ENCODE measurements at places on chromosomes 5 and 9. TPM values are rescaled to one million over a fixed set of nuclear protein-coding genes. Genes with fewer than 3 reads are reported as not detected.

DNA sequence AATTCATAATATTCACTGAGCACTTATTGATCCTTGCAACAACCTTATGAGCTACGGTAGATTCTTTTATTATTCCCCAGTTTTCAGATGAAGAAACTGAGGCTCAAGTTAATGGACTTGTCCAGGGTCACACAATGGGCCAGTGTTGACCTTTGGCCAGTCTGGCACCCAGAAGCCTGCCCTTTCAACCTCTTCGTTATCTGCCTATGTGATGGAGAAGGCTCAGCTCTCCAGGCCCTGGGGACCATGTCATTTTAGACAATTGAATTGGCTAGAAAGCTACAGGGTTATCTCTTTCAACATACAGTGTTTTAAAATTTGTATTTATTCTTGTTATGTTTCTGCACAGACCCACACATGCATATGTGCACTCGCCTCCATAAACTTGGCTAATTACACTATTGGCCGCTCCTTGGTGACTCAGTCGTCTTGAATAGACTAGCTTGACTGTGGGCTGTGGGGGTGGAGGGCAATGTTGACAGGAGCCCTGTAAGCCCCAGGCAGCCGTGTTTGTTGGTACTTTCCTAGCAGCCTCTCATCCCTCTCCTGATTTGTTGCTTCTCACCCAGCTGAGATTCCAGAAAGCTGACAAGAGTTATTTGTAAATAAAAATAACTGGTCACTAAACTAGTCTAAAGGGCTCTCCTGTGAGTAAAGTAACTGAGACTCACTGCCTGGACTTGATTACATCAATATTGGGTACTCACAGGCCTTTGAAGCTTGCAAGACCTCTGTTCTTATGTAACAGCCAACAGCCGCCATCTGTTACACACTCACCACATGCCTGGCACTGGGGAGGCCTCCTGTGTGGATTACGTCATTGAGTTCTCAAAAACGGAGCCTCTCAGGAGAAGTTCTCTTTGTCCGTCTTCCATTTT is 8.5 kb upstream of the ANGPTL2 start:
- peak; percentile 85 for DNase-seq

DNA sequence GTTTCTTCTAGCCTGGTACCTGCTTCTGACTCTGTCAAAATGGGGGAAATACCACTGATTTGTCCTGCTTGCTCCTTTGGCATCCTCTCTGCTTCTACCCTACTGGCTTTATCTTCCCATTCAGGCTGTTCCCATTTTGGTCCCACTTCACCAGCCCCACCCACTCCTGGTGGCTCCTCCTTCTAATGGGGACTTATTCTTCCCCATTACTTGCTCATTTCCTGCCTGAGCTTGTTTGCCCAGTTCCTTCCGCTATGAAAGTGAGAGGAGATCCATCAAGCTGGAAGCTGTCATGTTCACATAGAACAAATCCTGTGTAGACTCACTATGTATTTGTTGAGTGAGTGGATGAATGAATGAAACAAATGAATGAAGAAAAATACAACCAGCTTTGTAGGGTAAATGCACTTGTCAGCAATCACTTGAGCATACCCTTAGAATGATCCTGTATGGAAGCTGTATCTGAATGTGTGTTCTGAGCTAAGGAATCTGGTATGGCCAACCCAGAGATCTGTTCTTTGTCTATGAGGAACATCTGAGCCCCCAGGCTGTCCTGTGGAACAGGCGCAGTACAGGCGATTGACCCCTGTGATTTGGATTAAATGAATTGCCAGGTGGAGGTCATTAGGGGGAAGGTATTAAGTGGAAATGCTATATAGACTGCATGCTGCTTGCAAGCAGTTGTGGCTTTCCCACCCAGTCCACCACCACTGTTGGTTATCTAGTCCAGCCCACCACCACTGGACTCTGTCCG is 89.5 kb downstream of the APBA1 start:
- DNase-seq: no peak

DNA sequence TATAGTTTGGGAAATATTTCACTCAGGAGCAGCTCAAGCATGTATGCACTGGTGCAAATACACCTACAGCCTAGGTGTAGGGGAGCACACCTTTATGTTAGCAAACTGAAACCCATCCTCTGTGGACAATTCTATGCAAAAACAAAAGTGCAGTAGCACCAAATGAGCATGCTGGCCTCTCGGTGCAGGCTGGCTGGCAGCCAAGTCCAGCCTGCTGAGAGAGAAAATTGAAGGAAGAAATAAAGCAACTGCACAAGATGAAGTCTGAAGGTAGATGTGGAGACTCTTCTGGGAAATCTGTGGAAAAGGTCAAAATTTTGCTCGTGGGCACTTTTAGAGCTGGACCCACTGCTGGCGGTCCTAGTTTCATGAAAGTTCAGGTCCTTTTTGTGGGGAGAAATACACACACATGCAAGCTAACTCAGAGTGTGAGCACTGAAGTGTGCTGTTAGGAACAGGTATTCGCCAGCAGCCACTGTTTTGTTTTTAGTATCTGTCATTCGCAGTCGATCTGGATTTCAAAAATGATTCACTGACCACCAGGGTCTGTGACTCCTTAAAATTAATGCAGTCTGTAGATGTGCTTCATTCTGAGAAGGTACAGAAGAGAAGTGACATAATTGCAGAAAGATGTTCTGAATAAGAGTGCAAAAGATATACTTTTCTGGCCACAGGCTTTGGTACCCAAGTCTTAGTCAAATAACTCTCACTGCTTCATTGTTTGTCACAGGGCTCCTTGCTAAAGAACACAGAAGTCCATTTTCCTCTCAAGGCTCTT is 281.7 kb downstream of the PARP8 start:
- DNase-seq: peak; percentile 23

GRCh38 chr5:168878135-168878745 is 299.1 kb upstream of the PANK3 start:
- no peak for DNase-seq

DNA sequence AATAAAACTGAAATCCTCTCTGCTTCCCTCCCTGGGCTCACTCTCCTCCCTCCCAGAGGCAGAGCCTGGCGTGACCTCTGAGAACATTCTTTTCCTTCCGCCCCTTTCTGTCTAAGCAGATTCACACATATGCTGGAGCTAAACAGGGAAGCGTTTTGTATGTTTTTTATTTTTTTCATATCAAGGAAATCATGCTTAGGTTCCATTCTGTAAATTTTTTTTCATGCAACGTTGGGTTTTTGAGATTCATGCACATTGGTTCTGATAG is 20.2 kb upstream of the BARHL1 start:
- no peak for DNase-seq

- no peak for DNase-seq
Observed at GRCh38 chr5:35876454-35876853, 19.8 kb downstream of the IL7R start.

DNA sequence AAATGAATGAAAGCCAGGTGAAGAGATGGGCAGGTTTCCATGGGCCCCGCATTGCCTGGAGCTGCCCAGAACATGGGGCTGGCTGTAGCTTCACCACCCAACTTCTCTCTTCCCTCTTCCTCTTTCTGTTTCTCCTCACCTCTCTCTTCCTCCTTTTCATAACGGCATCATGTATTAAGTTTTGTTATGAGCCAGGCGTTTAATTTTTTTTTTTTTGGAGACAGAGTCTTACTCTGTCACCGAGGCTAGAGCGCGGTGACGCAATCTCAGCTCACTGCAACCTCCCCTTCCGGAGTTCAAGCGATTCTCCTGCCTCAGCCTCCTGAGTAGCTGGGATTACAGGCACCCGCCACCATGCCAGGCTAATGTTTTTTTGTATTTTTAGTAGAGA is 13.0 kb upstream of the SPINK4 start:
- no peak for DNase-seq

DNA sequence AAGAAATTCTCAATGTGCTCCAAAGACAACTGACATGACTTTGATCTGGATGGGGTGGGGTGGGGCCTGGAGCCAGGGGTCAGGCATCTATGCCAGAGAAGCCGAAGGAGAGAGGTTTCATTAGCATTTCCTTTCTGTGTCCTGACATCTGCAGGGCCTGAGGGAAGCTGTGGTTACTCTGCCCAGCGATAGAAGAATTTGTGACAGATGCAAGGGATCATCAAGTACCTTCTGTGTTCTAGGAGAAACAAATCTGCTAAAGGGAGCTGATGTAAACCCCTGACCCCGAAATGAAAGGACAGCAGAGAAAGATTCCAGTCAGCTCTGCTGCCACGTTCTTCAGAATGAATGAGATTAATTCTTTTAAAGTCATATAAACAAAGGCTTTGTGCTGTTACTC is 335.7 kb downstream of the PRELID2 start:
- DNase-seq: no peak

- peak; percentile 4 for DNase-seq
Observed at GRCh38 chr5:4542145-4542778, 597.9 kb upstream of the ADAMTS16 start.

- no peak for DNase-seq
Observed at GRCh38 chr5:10762776-10763500, 1.9 kb upstream of the DAP start.

DNA sequence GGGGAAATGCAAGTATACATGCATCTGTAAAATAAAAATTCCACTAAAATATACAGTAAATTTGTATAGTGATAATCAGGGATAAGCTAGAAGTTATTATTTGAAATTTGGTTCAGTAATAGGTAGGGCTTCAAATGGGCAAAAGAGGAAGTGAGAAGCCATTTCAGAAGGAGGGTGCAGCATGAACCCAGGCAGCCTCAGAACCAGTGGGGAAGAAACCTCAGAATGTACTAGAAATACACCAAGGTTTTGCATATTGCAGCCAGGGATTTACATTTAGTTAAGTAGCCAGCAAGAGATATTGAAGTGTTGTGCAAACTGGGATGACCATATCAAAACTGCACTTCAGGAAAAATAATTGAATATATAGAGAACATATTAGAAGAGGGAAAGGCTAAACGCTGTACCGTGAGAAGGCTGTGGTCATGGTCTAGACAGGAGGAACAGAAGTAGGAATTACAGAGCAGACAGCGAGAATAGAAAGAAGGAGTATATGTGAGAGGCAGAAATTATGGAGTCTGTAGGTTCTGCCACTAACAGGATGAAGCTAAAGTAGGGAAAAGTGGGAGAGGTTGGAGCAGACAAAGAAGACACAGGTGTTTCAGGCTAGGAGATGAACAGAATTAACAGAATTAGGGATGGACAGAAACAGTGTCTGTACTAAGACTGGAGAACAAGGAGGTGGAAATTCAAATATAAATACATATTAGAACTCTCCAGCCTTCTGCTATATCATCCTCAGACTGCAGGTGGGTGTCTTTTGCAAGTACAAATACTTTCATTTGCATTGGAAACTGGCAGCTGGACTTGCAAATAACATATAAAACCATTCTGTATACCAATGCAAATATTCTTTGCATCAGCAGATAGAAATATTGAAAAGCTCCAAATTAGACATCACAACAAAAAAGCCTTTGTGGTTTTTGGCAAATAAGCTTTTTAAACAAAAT is 335.6 kb downstream of the ZNF608 start:
- DNase-seq: no peak

GRCh38 chr9:109143881-109144562 is 23.0 kb downstream of the FRRS1L start:
- DNase-seq: no peak

GRCh38 chr9:13587571-13587970 is 308.1 kb upstream of the MPDZ start:
- no peak for DNase-seq

DNA sequence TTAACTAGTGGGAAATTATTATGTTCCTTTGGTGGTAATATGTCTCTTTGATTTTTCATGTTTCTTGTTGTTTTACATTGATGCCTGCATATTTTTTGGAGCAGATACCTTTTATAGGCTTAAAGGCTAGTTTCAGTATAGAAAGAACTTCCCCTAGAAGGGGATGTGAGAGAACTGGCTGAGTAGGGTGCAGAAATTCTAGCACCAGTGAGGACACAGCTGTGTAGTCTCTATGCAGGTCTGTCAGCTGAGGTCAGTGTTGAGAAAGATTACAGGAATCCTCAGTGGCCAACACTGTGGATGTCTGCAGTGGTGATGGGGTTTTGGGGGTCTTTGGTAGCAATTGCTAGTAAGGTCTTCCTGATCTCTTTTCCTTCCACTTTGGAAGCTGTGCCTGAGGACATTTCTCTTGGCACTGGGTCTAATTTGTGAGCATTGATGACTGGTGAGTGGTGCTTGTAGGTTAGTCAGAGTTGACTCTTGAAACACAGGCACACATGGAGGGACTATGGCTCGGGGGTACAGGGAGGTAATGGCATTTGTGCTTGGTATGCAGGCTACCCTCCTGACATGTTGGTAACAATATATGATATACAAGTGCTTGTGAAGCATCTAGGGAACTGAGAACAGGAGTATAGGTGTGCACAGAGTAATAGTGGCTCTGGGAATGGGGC is 221.4 kb downstream of the SPATA31D1 start:
- no peak for DNase-seq

DNA sequence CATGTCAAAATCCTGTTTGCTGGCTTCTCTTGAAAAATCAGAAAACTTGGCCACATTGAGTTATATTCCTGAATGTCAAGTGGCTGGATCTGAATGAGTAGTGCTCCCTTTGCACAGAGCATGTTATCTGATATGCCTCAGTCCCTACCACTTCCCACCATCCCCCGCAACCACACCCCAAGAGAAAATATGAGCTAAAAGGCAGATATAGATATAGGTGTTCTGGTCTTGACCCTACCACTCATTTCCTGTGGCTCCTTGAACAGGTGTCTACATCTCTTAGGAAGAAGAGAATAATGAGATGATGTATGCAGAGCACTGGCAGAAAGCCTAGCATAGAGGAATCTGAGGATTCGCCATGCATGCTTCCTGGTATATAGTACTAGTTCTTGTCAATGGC is 6.6 kb upstream of the CYSTM1 start:
- no peak for DNase-seq

- no peak for DNase-seq
Observed at GRCh38 chr5:114325541-114325940, 36.3 kb upstream of the KCNN2 start.

DNA sequence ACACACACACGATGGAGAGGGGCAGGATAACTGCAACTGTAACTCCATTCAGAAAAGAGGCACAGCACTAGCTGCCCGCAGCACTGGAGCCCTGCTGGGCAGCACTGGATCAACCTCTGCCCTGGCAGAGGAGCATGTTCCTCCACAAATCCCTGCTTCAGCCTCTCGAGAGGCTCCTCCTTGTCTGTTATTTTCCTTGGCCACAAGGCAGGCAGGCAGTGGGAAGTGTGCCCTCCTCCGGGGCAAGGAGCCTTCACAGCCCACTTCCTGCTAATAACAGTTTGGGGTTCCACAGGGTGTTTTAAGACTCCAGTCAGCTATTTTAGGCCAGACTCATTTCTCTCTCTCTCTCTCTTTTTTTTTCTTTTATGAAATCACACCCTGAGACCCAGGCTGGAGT is 11.8 kb downstream of the FXN start:
- no peak for DNase-seq

DNA sequence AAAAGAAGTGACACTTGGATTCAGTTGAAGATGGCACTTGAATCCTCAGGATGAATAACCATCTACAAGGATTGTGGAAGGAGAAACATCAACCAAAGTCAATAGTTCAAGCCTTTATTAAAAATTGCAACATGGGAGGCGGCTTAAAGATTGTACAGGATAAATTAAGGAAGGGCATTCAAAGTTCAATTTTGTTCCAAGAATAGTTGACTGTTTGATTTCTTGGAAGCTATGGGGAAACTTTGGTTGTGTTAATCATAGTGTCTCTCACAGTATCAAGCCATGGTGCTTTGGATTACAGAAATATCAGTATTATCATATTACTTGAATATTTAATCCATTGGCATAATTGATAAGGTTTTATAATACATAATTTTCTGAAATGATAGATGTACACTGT is 1844.3 kb downstream of the MAT2B start:
- DNase-seq: no peak

FCN2 gene
- not detected for polyA plus RNA-seq

INSL6 gene
- polyA plus RNA-seq: 0.15 TPM

FOXI1 gene
- not detected for polyA plus RNA-seq

WNK2 gene
- polyA plus RNA-seq: 9.3 TPM

VDAC1 gene
- 194 TPM for polyA plus RNA-seq

OR13C2 gene
- not detected for polyA plus RNA-seq

All from muscle of back (tissue), 13 donors.